Posterior vena cava (tissue), 2 donors: ENCODE measurements at places on chromosomes 6 and 20. TPM values are rescaled to one million over a fixed set of nuclear protein-coding genes. Genes with fewer than 3 reads are reported as not detected.

DNA sequence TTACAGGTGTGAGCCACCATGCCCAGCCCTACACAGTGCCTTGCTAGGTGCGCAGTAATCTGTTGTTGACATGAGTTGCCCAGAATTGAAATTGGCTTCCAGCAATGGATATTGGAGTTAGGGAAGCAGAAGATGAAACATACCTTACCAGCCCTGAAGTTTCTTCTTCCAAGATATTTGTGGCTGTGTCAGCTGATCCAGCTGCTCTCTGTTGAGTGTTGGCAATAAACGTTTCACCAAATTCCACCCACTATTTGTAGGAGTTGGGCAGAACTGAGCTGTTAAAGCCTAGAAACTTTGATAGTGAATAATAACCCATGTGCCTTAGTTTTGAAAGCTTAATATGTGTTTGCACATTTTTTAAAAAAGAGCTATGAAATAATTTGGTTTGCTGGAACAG, 218.2 kb upstream of the SNX9 start:
- DNase-seq: no peak

PTCHD4 gene
- 1.2 TPM for total RNA-seq

- DNase-seq: no peak
Measured at GRCh38 chr20:25320035-25320800, 70.4 kb downstream of the ABHD12 start.

DNA sequence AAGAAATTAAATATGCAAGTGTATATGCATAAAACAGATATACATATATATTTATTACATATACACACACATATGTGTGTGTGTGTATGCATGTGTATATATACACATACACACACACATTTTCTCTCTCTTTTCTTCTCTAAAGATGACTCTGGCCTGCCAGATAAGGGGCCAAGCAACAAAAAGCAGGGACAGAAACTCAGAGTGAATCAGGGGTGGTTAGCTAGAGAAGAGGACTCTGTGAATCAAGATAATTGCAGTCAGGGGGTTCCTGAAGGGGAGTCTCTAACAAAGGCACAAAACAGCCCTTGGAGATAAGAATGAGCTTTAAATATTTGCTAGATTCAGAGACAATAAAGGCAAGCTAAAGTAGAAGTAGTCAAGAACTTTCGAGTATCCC, 650.5 kb downstream of the UTRN start:
- no peak for DNase-seq

DNA sequence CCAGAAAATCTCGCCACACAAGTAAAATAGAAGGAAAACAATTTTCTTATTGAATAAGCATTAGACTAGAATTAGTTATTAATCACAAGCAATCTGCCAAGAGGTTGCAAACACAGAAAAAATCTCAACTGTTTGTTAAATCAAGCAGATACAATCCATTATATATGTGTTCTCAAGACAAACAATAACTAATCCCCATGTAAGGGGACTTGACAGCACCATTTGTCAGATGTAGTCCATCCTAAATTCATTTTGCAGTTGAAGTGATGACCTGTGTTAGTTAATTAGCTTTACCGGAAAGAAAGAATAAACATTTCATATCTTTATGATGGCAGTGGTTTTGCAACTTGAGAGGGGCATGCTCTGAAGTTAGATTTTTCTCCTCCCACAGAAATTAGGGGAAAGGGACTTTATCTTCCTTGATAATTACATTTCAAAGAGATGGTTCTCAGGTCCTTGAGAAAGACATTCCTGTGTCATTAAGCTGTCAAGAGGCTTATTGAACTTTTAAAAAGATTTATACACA, 1588.0 kb downstream of the GRIK2 start:
- no peak for DNase-seq

GRCh38 chr6:149127212-149127611, 190.3 kb upstream of the TAB2 start:
- DNase-seq: no peak

GRCh38 chr6:22248513-22249308, 48.1 kb downstream of the PRL start:
- DNase-seq: no peak

DNA sequence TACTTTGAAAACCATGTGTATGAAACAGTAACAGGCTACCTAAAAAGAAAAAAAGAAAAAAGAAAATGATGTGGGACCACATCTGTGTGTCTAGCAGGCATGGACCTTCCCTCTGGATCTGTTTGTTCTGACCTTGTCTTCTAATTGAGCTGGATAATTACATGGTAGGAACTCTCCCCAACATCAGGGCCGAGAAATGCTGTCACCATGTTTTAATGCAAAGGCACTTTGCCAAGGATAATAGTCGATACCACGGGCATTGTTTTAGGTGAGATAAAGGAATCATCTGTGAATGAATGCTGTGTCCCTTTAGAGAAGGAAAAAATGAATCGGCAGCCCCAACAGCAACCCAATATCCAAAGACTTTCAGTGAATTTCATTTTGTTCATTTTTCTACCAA, 149.1 kb downstream of the ZDHHC14 start:
- DNase-seq: no peak
